ENCODE measurements at places on chromosomes 7 and 10.

- no peak for DNase-seq
These were observed 68.1 kb downstream of the HBP1 start for GRCh38 chr7:107236862-107237261.

GRCh38 chr7:20131776-20132175, 85.4 kb downstream of the MACC1 start:
- DNase-seq, result no peak

DNA sequence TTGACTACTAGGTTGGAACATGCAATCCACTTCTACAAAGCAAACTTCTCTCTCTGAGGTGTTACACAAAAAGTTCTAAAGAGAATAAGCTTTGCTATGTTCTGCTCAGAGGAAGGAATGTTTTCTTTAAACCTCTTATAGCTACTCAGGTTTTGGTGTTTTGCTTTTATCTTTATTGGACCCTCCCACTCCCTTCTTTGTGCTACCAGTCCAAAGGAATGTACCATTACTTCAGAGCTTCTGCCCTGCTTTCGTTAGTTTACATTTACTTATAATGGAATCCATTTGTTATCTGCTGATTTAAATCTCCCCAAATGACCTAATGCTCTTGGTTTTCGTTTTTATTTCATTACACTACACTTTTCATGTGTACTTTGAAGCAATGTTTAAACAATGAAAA, 154.9 kb downstream of the ATE1 start:
- DNase-seq, result no peak

- no peak for DNase-seq
These were observed 481.0 kb upstream of the SEMA3A start for GRCh38 chr7:84675633-84676034.

DNA sequence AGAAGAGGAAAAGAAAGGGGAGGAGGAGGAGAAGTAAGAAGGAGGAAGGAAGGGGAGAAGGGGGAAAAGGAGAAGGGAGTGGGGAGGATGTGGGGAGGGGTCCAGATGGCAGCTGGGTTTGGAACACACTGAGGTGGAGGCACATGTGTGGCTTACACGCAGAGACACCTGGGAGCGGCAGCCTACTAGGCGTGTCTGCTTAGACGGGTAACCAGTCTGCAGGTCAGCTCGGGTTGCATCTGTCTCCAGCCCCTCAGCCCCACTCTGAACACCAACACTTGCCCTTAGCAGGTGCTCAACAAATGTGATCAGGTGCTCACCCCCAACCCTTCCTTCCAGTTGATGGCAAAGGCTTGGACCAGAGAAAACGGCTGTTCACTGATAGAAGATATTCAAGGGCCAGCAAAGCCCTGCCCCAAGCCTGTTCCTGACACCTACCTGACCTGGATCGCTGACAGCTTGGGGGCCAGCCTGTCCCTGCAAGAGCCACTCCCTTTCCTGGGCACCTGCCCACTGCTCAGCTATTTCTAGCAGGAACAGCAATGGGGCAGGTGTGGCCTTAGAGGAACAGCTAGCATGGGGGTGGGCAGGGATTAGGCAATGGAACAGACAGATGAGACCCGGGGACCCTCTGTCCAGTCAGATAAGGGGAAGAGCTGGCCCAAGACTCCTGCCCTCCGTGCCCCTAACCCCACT, 70.5 kb downstream of the SH3PXD2A start:
- DNase-seq, result no peak

DNA sequence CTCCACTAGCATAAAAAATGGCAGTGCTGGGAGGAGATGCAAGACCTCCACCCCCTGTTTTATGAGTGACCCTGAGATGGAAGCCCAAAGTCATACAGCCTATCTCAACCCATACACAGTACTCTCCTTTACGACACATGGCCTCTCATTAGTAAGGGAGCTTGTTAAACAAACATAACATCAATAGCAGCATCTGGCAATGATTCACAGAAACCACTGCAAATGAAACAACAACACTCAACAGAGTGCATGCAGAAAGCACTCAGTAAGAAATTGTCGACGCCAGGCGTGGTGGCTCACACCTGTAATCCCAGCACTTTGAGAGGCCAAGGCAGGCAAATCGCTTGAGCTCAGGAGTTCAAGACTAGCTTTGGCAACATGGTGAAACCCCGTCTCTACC, 27.5 kb upstream of the FIGNL1 start:
- no peak for DNase-seq

- no peak for DNase-seq
These were observed 164.9 kb upstream of the TRIM24 start for GRCh38 chr7:138295049-138295637.

DNA sequence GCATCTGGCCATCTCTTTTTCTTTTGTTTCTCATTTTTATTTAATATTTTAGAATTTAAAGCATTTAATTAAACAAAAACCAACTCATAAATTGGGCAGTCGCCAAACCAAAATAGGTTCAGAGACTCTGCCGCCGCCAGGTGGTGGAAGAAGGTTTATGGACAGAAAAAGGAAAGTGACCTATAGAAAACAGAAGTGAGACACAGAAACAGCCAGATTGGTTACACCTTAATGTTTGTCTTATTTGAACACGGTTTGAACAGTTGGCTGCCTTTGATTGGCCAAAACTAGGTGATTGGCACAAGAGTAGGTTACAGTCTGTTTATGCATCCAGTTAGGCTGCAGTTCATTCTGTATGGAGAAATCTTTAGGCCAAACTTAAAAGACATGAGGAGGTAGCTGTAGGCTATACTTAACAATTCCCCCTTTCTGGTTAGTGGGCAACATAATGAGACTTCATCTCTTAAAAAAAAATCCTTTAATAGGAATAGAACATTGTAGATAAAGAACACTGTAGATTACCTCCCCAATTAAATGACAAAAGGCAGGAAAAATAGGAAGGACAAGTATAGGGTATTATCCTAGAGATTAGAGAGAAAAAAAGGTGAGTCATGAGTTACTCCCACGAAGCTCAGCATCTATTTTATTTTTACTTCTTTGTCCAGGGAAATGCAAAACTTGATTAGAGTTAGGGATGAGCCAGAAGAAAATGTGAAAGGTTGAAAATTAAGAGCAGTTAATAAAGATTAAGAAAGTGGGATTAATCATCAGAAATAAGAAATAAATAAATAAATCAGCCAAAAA, 23.9 kb upstream of the CYCS start:
- DNase-seq, result no peak

DNA sequence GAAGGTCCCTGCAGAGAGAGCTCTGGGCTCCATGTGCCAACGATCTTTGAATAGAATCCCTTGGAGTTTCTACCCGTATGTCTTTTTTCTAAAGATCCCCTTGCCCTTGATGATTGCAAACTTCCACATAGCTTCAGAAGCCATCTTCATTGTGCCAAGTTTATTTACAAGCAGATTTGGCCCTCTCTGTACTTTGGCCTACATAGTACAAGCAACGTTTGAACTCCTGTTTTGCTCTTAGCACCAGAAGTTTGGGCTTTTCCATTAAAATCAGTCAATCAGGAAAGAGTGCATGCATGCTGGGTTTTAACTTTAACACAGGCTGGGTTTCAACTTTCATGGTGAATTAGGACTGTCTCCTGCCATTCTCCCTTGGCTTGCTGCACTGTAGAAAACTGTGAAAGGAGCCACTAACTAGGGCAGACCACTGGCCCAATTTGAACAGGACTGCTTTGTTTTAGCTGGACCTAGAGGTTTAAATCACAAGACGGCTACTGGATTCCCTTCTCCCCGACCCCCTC, 557.6 kb upstream of the GALNT17 start:
- no peak for DNase-seq

GRCh38 chr10:120507175-120507574, 50.1 kb downstream of the PLPP4 start:
- no peak for DNase-seq

DNA sequence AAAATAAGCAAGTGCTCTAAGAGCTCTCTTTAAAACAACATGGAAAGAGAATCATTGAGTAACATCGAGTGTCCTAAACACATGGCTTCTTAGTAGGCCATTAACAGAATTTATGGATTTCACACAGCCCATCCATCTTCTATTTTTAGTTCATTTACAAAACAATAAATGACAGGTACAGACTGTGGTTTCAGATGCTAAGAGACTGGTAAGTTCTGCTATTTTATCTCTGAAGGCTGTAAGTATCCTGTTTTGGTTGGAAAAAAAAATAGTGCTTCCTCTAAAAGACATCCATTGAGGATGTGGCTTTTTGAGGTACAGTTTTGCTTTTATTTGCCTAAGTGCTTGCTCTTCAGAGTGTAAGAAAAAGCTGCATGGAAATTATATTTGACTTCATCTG, 27.4 kb upstream of the GNAI1 start:
- no peak for DNase-seq

DNA sequence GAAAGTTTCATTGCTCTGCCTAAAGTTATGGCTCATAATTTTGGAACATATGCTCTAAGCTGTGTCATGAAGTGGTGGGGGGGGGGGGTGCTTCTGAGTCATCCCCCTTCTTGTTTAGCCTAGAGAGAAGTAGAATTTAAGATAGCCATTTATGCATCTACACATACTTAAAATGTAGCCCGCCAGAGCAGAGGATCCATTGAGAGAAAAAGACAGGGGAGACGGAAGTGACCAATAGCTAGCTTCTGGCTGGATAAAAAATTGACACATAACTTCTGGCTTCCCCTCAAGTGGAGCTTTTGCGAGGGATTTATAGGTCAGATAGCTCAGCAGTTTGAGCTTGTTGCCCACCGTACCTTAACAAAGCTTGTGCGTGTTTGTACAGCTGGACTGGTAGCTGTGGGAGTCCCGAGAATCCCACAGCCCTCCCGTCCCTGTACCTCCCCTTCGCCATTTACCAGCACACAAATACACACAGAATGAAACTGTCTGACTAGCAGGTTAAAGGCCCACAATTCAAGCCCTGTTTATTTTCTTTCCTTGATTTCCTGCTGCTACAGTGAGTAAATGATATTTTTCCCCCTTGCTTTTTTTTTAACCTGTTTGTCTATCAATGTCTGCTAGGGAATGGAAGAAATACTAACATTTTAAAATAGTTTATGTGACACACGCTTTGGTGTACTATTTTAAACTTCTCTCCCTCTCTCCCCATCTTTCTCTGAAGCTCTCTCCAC, 232.6 kb upstream of the FERD3L start:
- no peak for DNase-seq

DNA sequence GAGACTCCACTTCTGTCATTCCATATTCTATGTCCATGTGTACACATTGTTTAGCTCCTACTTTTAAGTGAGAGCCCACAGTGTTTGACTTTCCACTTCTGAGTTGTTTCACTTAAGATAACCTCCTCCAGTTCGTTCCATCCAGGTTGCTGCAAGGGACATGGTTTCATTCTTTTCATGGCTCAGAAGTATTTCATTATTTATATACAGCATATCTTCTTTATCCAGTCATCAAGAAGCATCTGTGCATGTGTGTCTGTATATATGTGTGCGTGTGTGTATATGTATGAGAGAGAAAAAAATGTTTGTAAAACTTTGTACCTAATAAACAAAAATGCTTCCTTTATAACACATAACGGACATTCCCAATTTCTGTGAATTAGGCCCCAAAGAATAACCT, 6.2 kb downstream of the SEC61A2 start:
- no peak for DNase-seq

DNA sequence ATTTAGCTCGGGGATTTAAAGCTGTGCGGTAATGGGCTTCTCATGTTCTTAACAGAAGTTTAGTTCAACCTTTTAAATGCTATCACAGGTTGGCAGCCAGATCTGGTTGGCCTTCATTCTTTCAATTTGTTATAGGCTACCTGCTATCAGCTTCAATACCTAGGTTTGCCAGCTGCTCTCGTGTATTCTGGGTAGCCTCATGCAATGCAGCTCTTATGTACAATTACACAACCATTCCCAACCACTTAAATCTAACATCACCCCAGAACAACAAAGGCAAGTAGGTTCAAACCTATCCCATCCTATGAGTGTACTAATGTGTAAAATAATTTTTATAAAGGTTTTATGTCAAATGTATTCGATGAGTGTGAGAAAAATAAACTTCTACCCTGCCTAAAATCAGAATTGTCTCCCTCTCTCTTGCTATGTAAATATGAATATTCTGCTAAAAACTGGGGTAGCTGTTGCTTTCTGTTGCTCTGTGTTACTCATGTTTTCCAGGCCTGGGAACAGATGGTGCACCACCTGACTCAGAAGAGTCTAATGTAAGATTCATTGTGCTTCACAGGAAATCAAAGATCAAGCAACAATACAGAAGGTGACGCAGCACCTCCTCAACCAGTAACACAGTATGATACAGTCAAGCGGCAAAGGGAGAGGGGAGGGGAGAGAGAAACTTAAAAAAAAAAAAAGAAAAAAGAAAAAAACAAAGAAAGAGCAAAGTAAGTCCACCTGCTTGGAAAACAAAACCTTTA, 188.6 kb downstream of the ETV1 start:
- no peak for DNase-seq

DNA sequence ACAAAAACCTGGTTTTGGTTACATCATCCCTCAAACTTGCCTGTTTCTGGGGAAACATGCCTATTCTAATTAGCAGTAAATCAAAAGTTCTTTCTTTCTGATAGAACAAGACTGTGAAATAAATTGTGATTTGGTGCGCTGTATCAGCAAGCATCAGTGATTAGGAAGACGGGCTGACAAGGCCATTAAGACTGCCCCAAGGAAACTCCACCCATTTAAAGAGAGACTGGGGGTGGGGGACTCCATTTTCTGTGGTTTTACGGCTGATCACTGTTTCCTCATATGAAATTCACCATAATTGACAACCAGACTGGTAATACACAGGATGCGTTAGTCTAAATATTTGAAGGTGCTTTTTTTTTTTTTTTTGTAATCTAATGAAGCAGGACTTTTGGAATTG, 68.7 kb downstream of the MBL2 start:
- no peak for DNase-seq

- no peak for DNase-seq
These were observed 1.2 kb downstream of the TPK1 start for GRCh38 chr7:144834641-144835144.

GRCh38 chr10:70319183-70319582, 35.4 kb upstream of the NPFFR1 start:
- DNase-seq, result no peak

GRCh38 chr10:69739634-69740033, 62.1 kb upstream of the COL13A1 start:
- no peak for DNase-seq

DNA sequence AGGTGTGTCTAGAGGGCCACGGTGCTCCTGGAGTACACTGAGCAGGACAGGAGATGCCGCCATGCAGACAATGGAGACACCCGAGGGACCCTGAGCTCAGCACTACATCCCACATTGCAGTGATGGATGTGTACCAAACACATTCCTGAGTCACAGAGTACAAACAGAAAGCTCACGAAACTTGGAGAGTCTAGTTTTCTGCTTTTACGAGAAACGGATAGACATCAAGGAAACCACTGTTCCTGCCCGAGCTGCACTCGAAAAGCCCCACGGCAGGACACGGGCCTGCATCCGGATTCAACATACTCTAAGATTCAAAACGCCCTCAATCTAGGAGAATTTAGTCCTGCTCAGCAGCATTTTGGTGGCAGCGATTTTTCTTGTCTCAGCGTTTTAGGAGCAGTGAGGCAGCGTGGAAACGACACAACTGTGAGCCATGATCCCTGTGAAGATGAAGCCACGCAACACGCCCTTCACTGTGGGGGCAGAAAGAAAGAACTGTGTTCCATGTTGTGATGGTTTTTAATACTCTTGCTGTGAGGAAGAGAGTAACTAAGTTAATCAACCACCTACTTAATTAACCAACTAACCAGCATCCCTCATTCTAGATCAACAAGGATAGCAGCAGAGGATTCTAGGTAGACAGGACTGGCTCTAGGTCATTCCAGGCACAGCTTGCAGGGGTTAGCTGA, 3.2 kb downstream of the TNS3 start:
- no peak for DNase-seq

GRCh38 chr7:93890464-93891068, at the start of gene TFPI2:
Gene TFPI2 (minus strand): TSS chr7:93890753. CDS start chr7:93890678, 75 bp downstream.
- DNase-seq, result no peak

- DNase-seq, result no peak
These were observed 275.8 kb upstream of the PPP2R2D start for GRCh38 chr10:131625041-131625440.

All from stimulated activated CD8-positive, alpha-beta memory T cell treated with anti-CD3 and anti-CD28 coated beads, Interleukin-15, amount 100 ng/mL, for 24 hours (primary cell).